ENCODE measurements at places on chromosomes 7 and 10.

DNA sequence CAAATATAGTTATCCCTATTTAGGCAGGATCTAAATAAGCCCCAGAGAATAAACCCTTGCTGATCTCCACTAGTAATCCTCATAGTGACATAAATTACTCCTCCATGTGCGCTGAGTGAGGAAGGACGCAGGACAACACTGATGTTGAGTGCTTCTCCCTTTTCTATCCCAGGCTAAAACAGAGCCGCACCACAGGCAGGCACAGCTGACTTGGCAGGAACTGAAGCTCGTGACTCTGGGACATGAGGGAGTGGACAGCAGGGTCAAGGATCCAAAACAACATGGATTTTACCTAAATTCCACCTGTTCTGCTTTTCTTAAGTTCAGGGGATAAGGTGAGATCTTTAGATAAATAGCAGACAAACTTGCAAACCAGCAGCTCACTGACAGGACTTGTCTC is 46.0 kb downstream of the VOPP1 start:
- no peak for DNase-seq
- H3K4me1 ChIP-seq: peaks cover 16% of the 10 kb centered on the region
- H3K4me3 ChIP-seq: no peak overlapping the region
- no peak overlapping the region for H3K27ac ChIP-seq

DNA sequence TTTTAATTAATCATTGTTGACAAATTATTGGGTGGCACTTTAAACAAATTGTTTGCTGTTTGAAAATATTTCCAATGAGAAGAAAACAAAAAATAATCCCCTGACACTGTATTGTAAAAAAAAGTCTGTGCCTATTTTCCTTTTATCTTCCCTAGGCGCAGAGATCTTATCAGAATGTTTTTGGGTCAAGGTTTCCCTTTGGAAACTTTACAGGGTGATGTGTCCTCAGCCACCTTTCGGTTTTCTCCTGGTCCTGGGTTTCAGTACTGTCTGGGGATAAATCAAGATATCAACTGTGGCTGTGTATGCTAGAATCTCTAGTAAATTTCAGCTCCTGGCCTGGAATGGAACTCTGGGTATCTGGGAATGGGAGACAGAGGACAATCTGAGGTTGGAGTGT is 1.4 kb downstream of the ZNF107 start:
- no peaks in the 10 kb centered on the region for H3K27me3 ChIP-seq
- H3K4me1 ChIP-seq: peaks cover 29% of the 10 kb centered on the region
- peaks cover 67% of the 10 kb centered on the region for H3K36me3 ChIP-seq
- DNase-seq: no peak
- H3K27ac ChIP-seq: peak overlapping the region; percentile 98

DNA sequence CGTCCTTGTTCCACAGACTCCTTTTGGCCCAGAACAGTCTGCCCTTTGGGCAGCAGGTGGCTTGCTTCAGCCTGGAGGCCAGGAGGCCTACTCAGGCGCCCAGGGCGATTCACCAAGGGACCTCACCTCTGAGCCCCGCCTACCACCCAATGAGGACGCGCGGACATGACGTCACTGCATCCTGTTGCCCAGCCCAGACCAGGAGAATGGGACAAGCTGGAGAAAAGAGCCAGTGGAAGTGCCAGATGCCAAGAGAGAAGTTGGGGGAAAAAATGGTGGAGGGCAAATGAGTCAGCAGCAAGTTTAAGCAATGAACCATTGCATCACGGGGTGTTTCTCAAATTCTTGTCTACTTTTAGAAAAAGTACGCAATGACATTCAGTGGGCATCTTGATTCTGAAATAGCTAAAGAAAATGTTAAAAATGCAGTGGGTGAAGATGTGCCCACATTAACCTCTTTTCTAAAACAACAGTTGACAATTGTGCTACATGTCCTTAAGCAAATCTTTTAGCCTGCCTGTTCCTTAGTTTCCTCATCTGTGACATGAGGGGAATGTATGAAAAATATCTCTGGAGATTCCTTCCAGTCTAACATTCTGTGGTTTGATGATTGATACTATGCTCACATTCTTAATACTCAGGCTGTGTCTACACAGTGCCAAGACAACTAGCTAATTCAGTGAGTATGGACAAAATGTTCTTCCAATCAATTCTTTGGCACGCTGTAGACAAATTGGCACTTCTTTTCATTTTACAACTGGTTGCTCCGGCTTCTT is 23.9 kb upstream of the LEP start:
- H3K27ac ChIP-seq: no peak overlapping the region
- no peaks in the 10 kb centered on the region for H3K36me3 ChIP-seq
- H3K4me3 ChIP-seq: no peak overlapping the region
- no peak for DNase-seq
- no peaks in the 10 kb centered on the region for H3K4me1 ChIP-seq

DNA sequence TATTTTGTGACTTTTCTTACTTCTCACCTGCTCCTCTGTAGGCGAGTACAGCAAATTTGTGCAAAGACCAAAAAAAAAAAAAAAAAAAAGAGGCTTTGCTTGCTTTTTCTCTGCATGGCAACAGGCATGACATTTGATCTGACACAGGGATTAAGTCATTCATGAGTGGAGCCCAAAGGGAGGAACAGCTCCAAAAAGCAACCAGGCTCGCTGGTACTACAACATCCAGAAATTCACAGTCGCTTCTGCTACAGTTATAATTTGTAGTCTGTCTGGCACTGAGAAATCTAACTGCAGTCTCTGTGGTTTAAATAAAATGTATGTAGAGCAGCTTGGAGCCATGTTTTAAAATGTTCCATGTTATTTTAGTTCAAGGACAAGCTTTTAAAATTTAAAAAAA is 31.7 kb downstream of the MKX start:
- no peak overlapping the region for H3K27ac ChIP-seq
- no peaks in the 10 kb centered on the region for H3K36me3 ChIP-seq
- peaks cover 14% of the 10 kb centered on the region for H3K27me3 ChIP-seq
- no peaks in the 10 kb centered on the region for H3K4me1 ChIP-seq
- no peak for DNase-seq
- H3K4me3 ChIP-seq: no peak overlapping the region

DNA sequence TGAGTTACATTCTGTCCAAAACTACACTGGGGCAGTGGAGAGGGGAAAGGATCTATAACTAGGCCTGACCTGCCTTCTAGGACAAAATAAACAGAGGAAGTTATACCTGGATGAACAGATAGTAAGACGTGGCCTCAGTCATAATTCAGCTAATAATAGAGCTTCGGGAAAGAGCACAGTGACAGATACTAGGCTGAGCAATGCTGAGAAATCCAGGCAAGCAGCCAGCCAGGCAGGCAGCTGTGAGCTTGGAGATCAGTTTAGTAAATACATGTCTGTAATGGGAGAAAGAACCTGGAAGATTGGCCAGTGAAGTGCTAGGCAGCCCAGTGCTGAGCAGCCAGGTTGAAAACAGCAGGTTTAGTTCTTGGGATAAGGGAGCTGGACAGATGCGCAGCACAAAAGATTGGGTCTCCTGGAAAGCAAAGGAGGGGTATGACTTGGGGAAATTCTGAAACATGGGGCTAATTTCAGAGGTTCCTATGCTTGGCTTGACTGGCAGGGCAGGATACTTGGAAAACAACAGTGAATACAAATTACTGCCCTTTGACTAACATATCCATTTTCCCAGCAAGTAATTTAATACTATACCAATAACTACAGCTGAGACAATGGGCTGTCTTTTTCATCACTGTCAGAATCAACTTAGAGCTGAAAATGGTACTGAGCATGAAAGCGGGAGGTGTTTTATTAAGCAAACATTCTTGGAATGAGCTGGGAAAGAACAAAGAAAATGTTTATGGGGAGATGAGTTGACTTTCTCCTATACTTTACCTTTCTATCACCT is 140.8 kb downstream of the DGKB start:
- no peak overlapping the region for H3K27ac ChIP-seq
- H3K4me1 ChIP-seq: no peaks in the 10 kb centered on the region
- no peaks in the 10 kb centered on the region for H3K27me3 ChIP-seq

- no peak overlapping the region for H3K27ac ChIP-seq
- H3K4me3 ChIP-seq: no peak overlapping the region
- no peaks in the 10 kb centered on the region for H3K36me3 ChIP-seq
- DNase-seq: no peak
- H3K27me3 ChIP-seq: no peaks in the 10 kb centered on the region
These were observed 89.6 kb downstream of the USP6NL start for GRCh38 chr10:11521860-11522259.

GRCh38 chr10:24306507-24306875 is 97.6 kb downstream of the KIAA1217 start:
- DNase-seq: no peak
- no peak overlapping the region for H3K27ac ChIP-seq
- H3K4me1 ChIP-seq: no peaks in the 10 kb centered on the region
- H3K36me3 ChIP-seq: no peaks in the 10 kb centered on the region

DNA sequence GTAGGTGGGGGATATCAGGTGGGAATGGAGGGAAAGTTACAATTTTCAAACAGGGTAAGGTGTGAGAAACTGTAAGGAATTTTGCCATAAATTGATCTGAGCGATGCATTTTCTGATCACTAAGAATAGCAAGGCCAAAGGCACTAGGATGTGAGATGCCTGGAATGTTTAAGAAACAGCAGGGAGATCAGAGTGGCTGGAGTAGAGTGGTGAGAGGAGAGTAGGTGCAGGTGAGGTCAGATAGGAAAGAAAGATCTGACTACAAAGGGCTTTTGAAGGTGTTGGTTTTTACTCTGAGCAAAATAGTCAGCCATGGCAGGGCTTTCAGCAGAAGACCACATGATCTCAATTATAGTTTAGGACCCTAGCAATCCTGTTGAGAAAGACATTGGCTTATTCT is 55.0 kb downstream of the HDAC9 start:
- H3K27ac ChIP-seq: no peak overlapping the region
- H3K36me3 ChIP-seq: no peaks in the 10 kb centered on the region
- no peaks in the 10 kb centered on the region for H3K4me1 ChIP-seq
- no peak for DNase-seq
- H3K27me3 ChIP-seq: no peaks in the 10 kb centered on the region

GRCh38 chr7:26451997-26452396 is 160.3 kb downstream of the SNX10 start:
- no peaks in the 10 kb centered on the region for H3K36me3 ChIP-seq
- H3K4me1 ChIP-seq: no peaks in the 10 kb centered on the region
- H3K27me3 ChIP-seq: peaks cover 9% of the 10 kb centered on the region

DNA sequence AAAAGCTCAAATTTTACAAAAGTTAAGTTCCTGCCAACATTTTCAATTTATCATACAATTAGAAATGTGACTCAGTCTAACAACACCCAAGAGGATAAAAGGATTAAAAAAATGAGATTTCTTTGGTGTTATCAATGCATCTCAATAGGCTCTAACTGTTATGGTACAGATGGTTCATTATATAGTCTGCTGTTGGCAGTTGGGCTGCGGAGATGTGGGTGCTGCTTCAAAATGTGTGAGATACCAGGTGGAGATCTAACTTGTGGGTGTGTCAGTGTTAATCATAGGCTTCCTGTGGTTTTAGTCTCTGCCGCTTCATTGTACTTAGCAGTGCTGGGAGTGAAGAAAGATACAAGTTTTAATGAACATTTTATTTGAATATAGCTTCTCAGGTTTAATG is 231.2 kb downstream of the EXOC4 start:
- no peaks in the 10 kb centered on the region for H3K27me3 ChIP-seq
- peak overlapping the region; percentile 16 for H3K4me3 ChIP-seq
- peaks cover 7% of the 10 kb centered on the region for H3K36me3 ChIP-seq
- H3K4me1 ChIP-seq: peaks cover 24% of the 10 kb centered on the region

DNA sequence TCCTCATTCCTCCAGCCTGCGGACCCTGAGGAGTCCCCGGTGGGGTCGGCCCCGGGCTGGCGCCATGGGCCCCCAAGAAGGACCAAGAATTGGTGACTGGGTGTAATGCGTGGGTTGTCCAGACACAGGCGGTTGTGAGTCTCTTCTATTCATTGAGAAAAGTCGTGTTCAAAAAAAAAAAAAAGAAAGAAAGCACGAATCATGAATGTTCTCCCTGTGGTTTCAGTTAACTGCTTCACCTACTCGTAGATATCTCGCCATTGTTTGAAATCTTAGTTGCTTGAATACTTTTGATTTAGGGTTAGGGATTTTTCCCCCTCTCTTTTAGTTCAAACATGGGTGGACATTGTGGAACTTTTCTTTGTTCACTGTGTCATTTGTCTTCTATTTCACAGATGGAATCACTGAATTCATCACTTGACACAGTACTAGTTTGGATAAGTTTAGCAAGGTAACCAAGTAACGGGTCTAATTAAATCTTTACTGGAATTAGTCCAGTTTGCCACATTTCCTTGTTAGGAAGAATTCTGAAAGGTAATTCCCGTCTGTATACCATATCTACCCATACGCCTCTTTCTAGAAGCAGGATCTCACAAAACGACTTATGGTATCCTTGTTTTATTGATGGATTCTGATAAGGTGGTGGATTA is 775 bp downstream of the STARD3NL start:
- H3K4me1 ChIP-seq: peaks cover 27% of the 10 kb centered on the region
- H3K27me3 ChIP-seq: peaks cover 1% of the 10 kb centered on the region
- DNase-seq: no peak
- peaks cover 4% of the 10 kb centered on the region for H3K36me3 ChIP-seq

GRCh38 chr7:135355377-135356048 is 121.9 kb downstream of the STRA8 start:
- H3K27me3 ChIP-seq: peaks cover 11% of the 10 kb centered on the region
- DNase-seq: no peak
- H3K4me3 ChIP-seq: no peak overlapping the region

GRCh38 chr7:99143521-99143852 is 421 bp downstream of the SMURF1 start:
- H3K4me3 ChIP-seq: peak overlapping the region; percentile 76
- peaks cover 30% of the 10 kb centered on the region for H3K4me1 ChIP-seq
- H3K27me3 ChIP-seq: peaks cover 4% of the 10 kb centered on the region
- no peak for DNase-seq

DNA sequence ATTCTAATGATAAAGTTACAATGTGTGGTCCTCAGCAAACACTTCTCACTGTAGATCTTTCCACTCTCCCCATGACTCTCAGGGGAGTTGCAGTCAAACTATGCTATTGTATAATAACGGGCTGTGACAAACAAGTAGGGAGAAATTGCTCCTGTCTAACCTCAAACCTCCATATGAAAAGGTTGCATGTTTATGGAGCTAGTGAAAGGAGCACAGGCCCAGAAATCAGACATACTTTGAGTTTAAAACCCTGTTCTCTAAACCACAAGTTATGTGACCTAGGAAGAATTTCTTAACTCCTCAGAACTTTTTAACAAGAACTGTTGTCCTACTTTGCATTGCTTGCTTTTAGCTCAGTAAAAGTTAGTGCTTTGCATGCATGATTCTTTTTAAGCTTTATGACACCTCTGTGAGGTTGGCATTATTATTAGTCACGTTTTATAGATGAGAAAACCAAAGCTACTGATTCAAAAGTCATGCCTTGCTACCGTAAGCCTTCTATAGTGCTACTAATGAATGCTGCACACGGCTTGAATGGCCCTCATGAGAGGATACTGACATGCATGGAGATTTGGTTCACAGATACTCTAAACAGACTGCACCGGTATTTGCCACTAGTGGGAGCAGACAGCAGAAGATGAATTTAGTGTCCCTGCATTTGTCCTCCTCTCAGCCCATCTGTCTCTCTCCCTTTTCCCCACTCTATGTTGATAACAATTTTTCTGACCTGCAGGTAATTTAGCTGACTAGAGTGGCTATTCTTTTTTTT is 129.5 kb upstream of the PCGF5 start:
- no peak overlapping the region for H3K27ac ChIP-seq
- no peaks in the 10 kb centered on the region for H3K4me1 ChIP-seq
- DNase-seq: no peak
- H3K4me3 ChIP-seq: no peak overlapping the region
- peaks cover 5% of the 10 kb centered on the region for H3K36me3 ChIP-seq
- peaks cover 2% of the 10 kb centered on the region for H3K27me3 ChIP-seq

- H3K4me1 ChIP-seq: no peaks in the 10 kb centered on the region
- H3K27ac ChIP-seq: no peak overlapping the region
- no peak for DNase-seq
- no peak overlapping the region for H3K4me3 ChIP-seq
- H3K27me3 ChIP-seq: no peaks in the 10 kb centered on the region
- no peaks in the 10 kb centered on the region for H3K36me3 ChIP-seq
These were observed 316.9 kb upstream of the PHYHIPL start for GRCh38 chr10:58859526-58859925.

Data from activated CD8-positive, alpha-beta T cell treated with anti-CD3 and anti-CD28 coated beads, Interleukin-2, amount 10 ng/mL, durations not matched to agents 7 days and 5 days (primary cell).